ENCODE measurements at places on chromosomes 5 and 9.

- DNase-seq, result no peak
Observed at GRCh38 chr5:40939753-40940152, 30.5 kb downstream of the C7 start.

DNA sequence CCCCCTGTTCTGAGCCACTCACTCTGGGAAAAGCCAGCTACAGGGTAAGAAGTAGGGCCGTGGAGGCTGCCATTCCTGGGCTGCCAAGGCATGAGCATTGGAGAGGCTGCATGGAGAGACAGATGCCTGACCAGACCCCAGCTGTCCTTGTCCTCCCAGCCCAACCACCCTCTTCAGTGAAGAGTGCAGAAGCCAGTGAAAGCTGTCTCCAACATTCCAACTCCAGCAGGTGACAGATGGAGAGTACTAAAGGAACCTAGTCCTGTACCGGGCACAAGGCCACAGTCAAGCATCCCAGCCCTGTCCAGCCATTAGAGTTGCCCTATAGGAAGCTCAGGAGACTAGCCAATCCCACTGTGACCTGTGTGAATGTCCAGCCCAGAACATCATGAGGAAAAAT, 165.1 kb downstream of the DIRAS2 start:
- no peak for DNase-seq

GRCh38 chr9:124040935-124041816, 29.6 kb downstream of the LHX2 start:
- DNase-seq, result peak; percentile 64

GRCh38 chr9:127163409-127163808, 41.0 kb upstream of the ANGPTL2 start:
- peak; percentile 7 for DNase-seq

- no peak for DNase-seq
Observed at GRCh38 chr9:84756731-84757130, 87.2 kb downstream of the NTRK2 start.

DNA sequence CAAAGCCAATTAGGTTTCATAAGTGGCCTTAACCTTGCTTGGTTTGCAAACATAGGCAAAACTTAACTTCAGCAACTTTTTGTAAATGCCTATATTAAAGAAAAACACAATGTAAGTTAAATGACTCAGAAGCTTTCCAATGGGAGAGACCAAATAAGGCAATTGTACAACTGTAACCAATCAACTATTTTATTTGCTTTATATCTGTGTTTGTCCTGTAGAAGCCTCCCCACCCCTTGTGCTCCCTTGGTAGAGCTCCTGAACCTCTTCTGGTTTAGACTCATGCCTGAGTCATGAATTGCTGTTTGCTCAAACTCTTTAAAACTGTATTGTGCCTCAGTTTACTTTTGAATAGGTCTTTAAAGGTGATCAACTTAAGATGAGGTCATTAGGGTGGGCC, 3.0 kb upstream of the C1QTNF3 start:
- DNase-seq, result no peak
